ENCODE measurements at places on chromosomes 6 and 20. TPM values are rescaled to one million over a fixed set of nuclear protein-coding genes. Genes with fewer than 3 reads are reported as not detected.

DNA sequence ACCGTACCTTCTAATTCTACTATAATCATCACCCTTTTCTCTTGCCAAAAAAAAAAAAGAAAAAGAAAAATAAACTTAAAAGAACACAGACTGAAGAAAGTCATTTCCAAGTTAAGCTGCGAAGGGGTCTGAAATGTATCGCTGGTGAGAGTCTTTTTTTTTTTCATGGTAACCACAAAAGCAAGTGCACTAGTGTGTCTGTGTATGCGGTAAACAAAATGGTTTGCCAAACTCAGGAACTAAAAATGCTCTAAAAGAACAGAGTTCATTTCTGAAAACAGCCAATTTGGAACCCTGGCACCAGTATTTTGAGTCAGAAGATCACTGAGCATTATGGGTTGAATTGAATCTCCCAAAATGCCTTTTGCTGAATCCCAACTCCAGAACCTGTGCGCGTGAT, 46.6 kb downstream of the CDH4 start:
- no peak for DNase-seq

DNA sequence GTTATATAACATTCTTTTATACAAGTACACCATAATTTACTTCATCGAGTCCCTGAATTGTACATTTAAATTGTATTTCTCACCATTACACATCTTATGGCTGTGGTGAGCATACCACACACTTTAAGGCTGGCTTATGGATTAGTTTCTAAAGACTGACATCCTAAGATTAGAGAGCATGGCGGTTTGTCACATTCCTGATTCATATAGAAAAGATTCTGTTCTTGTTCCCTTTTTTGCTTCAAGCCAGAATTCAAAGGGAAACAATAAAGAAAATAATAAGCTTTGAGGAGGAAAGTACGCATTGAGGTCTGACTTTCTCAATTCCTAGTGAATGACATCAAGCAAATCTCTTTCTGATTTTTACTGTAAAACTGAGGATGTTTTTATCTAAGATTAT, 2.5 kb downstream of the BTN1A1 start:
- DNase-seq: no peak

GRCh38 chr20:50182346-50182745, 8.3 kb upstream of the CEBPB start:
- no peak for DNase-seq

DNA sequence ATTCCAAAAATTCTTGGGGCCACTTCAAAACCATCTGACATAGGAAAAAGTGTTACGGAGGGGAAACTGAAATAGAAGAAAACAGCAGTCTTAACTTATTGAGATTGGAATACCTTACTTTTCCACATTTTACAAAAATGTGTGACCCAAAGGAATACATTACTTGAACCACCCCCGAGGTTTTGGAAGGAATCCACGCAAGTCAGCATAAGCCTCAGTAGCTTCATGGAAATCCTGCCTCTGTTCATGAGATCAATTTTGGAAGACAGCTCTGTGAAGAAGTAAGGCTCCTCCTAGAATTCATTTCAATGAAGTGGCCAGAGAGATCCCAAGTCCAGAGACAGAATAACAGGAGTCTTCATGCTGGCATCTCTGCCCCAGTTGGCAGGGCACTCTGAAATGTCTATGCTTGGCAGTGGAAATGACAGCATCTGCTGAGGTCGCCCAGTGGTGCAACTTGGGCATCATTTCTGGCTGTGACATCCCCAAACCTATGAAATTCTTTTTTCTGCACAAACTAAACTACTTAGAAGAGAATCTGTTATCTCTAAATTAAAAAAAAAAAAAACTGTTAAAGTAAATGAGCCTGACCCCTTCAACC, 132.5 kb downstream of the EPM2A start:
- DNase-seq: no peak

DNA sequence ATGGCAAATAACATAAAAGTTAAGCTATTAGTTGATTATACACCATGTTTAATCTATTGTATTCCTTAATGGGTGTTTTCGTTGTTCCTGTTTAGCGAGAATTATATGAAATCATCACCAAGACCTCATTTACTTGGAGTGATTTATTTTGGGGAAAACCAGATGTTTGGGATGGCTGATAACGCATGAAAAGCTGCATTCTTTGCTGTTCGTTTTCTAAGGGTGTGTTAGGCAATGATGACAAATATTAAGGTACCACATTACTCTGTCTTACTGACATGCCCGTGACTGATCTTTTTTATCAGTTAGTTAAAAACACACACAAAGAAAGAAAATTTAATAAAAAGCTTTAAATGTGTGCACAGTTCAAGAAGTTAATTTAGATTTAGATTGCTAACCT, 176.4 kb downstream of the ZFP64 start:
- DNase-seq: no peak

DNA sequence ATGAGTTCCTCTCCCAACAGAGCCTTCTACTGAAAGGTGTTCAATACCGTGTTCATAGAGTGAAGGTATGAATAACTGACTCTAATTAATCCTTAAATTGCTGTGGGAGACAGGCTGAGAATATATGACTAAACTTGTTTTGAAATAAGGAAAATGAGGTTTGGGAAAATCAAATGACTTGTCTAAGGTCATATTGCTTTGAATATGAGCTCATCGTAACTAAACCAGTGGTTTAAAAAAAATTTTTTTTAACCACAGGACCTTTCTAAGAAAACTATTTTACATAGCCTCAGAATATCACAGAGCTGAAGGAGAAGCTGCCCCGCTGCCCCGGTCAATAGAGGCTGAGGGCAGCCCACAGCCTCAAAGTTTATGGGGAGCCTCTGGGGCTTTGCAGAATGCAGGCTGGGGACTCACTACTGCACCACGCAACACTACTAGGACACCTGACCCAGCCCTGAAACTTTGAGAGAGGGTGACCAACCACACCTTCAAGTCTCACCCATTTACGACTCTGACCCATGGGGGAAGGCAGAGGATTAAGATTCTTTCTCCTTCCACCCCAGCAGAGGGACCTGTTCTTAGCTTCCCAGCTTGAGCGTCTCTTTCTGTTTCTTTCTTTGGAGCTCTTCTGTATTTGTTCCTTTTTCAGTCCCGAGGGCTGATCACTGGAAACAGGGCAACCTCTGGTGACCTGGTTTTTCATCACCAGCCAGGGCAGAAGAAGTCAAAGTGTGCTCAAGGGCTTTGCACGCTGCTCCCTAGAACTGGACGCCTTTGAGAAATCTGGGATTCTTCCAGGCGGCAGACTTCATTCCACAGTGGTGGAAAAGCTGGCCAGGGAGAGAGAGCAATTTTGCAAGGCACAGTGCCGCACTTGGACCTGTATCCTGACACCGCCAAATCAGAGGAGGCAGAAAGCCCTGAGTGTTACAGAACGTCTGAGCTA, 220.2 kb downstream of the ATXN1 start:
- DNase-seq: peak; percentile 79

DNA sequence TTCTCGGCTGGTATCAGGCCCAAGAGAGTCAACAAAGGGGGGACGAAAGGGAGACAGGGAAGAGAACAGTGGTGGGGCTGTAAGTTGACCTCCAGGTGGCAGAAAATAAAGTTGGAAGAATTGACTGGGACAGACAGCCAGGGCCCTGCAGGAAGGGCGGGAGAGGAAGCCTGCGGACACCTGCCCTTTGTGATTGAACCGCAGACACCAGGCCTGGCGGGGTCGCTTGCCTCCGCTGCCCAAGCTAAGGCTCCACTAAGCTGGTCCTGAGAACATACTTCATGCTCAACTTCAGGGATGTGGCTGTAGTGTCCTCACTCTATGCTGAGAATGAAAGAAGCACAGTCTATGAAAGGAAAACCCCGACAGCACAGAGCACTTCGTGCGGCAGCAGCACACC, 53.8 kb downstream of the RPP40 start:
- DNase-seq: no peak

GRCh38 chr20:41135187-41135887, 2.0 kb upstream of the PLCG1 start:
- peak; percentile 77 for DNase-seq

GRCh38 chr20:11247046-11248010, 573.5 kb upstream of the JAG1 start:
- DNase-seq: no peak

GRCh38 chr6:155181498-155181897, 82.3 kb upstream of the CLDN20 start:
- no peak for DNase-seq

DNA sequence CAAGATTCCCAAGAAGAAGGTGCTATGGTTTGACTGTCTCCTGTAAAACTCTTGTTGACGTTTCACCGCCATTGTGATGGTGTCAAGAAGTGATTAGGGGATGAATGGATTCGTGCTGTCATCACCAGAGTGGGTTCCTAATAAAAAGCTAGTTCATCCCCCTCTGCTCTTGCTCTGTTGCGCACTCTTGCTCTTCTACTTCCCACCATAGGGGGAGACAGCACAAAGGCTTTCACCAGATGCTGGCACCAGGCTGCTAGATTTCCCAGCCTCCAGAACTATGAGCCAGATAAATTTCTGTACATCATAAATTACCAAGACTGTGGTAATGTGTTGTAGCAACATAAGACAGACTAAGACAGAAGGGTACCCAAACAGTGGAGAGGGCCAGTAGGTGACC, 21.6 kb upstream of the CCDC28A start:
- DNase-seq: no peak

DNA sequence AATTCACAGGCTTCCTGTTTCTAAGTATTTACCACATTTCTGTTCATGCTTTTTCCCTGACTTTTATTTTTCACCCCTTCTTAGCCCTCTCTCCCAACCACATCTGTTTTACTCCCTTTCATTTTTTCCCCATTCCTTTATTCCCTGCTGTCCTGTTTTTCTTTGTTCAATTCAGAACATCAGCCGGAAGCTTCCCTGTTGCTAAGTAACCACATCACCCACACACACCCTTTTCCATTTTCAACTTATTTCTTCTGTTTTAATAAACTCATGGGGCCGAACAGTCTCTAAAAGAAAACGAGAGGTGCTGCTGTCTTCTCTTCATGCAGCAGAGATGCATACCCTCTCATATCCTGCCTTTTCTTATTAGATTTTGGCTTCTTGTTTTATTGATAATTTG, 53.5 kb upstream of the CEP85L start:
- no peak for DNase-seq

- DNase-seq: no peak
Measured at GRCh38 chr20:19008497-19008896, 194.9 kb downstream of the SCP2D1 start.

DNA sequence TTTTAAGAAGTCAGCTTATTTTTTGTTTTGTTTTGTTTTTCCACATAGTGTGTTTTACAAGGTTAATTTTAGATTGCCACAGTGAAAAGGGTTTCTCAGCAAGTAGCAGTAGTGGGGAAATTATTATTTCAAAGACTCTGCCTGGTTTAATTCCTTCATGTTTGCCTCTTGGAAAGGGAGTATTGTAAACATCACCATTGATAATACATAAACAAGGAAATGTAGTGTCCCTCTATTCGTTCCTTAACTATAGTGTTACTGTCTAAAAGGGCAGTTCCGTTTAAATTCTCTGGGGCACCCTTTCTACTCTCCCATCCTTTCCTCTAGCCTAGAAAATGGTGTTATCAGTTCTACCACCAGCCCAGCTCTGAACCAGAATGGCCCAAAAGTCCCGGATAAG, 391.0 kb upstream of the SOX4 start:
- no peak for DNase-seq

- DNase-seq: no peak
Measured at GRCh38 chr6:37004044-37004980, 1.1 kb upstream of the FGD2 start.

DNA sequence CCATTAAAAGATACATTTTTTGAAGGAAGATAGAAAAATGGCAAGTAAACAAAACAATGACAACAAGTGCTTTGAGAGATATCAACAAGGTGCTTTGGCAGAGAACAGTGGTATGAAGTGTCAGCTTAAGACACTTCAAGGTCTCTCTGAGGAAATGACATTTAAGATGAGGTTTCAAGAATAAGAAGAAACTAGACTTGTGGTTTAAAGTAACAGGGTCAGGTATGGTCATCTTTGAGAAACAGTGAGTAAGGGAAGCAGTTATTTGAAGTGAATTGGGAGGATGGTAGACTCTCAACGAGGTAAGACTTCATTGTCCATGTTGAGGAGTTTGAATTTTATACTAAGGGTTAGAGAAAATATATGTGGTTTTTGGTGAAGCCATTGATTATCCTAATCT, 77.8 kb downstream of the SYCP2L start:
- no peak for DNase-seq

DNA sequence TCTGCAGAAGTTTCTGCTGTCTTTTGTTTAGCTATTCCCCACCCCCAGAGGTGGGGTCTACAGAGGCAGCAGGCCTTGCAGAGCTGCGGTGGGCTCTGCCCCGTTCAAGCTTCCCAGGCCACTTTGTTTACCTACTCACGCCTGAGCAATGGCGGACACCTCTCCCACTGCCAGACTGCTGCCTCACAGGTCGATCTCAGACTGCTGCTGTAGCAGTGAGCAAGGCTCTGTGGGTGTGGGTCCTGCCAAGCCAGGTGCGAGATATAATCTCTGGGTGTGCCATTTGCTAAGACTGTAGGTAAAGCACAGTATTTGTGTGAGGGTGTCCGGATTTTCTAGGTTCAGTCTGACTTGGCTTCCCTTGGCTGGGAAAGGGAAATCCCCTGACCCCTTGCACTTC, 23.6 kb upstream of the ZNF337 start:
- DNase-seq: no peak

GPR31 gene
- total RNA-seq: not detected

RSPO3 gene
- 77.1 TPM for total RNA-seq

SLC22A7 gene
- total RNA-seq: not detected

TP53TG5 gene
- 1.4 TPM for total RNA-seq

PTCRA gene
- not detected for total RNA-seq

SNAP25 gene
- total RNA-seq: 0.62 TPM

MYT1 gene
- total RNA-seq: not detected

RNGTT gene
- 13.2 TPM for total RNA-seq

TNXB gene
- total RNA-seq: 189 TPM

SPATA2 gene
- 4.5 TPM for total RNA-seq

Measured in posterior vena cava (tissue), 2 donors.